ENCODE measurements at places on chromosomes 1 and 21. TPM values are rescaled to one million over a fixed set of nuclear protein-coding genes. Genes with fewer than 3 reads are reported as not detected.

Gene TAS1R1
- total RNA-seq = not detected

Gene VASH2
- 0.15 TPM for total RNA-seq

Gene KRTAP19-1
- total RNA-seq = not detected

Gene LCE5A
- total RNA-seq = not detected

Gene ANGEL2
- total RNA-seq = 44.2 TPM

Gene TTLL10
- 0.15 TPM for total RNA-seq

Gene MATN1
- not detected for total RNA-seq

Gene SPATA45
- not detected for total RNA-seq

Gene POLR3C
- total RNA-seq = 32.5 TPM

Gene MYOG
- total RNA-seq = not detected

Gene DISC1
- 22.2 TPM for total RNA-seq

Gene IQCC
- total RNA-seq = 3.6 TPM

Gene OR10Z1
- not detected for total RNA-seq

Gene KCNN3
- 0.03 TPM for total RNA-seq

Gene FAM110D
- total RNA-seq = not detected

Gene LINGO4
- total RNA-seq = 0.10 TPM

Gene MANEAL
- total RNA-seq = 0.99 TPM

Gene NUF2
- total RNA-seq = 43.2 TPM

Gene EPHA8
- total RNA-seq = not detected

Data from activated naive CD4-positive, alpha-beta T cell treated with anti-CD3 and anti-CD28 coated beads, Interleukin-2, amount 10 ng/mL, durations not matched to agents 5 hours and 36 hours (primary cell).